ENCODE measurements at places on chromosomes 4 and X.
A peak's percentile ranks its signal among the peaks of the same experiment; 100 is the strongest.

DNA sequence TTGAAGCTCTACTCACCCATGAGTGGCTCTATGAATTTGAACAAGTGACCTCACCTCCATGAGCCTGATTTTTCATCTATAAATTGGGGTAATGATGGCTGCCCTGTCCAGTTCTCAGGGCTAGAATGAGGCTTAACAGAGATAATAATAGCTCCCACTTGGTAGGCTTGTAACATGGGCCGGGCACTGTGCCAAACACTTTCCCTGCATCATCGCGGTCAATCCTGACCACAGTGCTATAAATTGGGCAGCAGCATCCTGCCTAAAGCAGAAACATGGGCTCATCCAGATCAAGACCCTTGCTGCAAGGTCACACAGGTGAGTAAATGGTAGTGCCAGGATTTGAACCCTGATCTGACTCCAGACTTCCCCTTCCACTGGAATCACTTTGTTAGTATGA, 12.8 kb downstream of the APLN start:
- DNase-seq = no peak

DNA sequence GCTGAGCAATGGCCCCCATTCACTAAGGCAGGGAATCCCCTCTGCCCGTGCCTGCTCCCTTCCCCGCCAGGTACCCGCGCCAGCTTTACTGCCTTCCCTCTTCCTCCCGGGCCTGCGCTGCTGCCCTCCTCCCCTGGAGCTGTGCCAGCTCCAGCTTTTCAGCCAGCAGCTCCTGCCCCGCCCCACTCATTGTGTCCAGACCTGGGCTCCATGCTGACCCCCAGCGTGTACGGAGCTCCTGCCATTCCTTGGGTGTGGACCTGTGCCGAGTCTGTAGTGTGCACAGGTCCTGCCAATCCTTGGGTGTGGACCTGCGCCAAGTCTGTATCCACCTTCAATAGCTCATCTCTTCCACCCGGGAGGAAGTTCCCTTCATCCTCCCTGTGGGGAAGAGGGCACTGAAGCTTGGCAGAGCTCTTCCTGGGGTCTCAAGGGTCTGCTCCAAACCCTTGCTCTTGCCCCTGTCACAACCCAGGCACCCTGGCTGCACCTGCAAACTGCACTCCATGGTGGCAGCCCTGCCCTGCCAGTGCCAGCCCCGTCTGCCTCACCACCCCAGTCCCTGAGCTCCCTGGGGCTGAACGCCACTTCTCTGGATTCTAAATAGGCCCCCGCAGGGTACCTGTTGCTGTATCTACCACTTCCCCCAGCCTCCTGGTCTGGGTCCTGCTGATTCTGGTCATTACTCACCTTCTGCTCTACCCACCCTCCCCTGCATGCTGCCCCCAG, 63.9 kb downstream of the TRMT44 start:
- no peak for DNase-seq

DNA sequence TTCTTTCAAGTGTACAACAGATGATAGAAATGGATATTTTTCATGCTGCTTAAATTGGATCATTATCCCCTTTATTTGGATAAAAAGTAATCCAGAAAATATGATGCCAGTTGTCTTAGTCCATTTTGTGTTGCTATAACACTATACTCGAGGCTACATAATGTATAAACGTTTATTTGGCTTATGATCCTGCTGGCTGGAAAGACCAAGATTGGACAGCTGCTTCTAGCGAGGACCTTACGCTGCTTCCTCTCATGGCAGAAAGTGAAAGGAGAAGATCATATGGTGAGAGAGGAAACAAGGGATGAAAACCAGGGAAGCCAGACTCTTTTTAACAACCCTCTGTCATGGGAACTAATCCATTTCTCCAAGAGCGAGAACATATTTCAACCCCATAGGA, 102.7 kb downstream of the TRAM1L1 start:
- no peak for DNase-seq

- DNase-seq = no peak
These were observed 490.6 kb downstream of the IL15 start for GRCh38 chr4:142126890-142127497.

GRCh38 chr4:155995069-155995468, 41.4 kb upstream of the CTSO start:
- no peak for DNase-seq

- no peak for DNase-seq
These were observed 12.1 kb downstream of the LAMP2 start for GRCh38 chrX:120456973-120457372.

DNA sequence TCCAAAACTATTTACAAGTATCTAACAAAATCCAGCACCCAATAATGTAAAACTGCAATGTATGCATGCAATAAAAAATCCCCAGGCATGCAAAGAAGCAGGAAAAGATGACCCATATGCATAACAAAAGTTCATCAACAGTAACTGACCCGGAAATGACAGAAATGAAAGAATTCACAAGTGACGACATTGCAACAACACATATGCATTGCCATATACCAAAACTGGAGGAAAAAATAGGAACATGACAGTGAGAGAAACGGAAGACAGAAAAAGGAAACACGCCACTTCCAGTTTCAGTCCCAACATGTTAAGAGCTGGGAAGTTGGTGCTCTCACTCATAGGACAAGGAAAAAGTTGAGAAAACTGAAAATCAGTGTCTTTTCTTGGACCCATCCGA, 154.6 kb downstream of the EVC2 start:
- no peak for DNase-seq

- no peak for DNase-seq
These were observed 211.8 kb upstream of the PSAPL1 start for GRCh38 chr4:7646384-7647061.

- DNase-seq = no peak
These were observed 24.4 kb downstream of the ADGRL3 start for GRCh38 chr4:61224573-61224972.

DNA sequence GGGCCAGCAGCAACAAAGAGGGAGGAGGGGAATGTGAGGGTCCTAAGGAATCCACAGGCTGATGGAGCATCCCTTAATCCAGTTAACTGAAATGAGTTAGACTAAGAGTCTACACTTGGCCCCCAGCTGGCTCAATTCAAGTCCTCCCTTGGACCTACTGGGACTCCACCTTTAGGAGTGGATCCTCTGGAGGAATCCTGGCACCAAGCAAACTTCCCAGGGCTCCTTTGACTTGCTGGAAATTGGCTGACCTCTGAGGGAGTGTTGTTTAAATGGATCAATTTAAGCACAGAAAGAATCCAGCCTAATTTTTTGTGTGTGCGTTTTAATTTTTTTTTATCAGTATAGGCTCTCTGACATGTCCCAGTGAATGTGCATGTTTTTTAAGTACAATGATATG, 114.7 kb downstream of the SHROOM3 start:
- DNase-seq = no peak

- peak; percentile 2 for DNase-seq
These were observed 73.8 kb upstream of the FREM3 start for GRCh38 chr4:143773998-143774895.

DNA sequence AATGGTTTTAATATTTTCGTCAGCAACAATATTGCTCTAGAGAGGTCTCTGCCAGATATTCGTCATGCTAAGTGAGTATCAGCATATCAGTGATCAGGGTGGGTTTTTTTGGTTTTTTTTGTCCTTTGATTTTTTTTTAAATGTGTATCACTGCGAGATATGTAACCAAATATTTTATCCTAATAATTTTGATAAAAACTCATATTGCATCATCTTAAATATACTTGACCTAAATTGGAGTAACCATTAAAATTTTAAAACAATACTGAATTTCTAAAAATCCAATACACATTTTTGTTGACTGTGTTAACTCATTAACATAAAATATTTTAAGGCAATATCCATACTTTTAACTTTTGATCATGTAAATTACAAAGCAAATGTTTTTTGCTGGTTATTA, 498.5 kb downstream of the GALNTL6 start:
- no peak for DNase-seq

DNA sequence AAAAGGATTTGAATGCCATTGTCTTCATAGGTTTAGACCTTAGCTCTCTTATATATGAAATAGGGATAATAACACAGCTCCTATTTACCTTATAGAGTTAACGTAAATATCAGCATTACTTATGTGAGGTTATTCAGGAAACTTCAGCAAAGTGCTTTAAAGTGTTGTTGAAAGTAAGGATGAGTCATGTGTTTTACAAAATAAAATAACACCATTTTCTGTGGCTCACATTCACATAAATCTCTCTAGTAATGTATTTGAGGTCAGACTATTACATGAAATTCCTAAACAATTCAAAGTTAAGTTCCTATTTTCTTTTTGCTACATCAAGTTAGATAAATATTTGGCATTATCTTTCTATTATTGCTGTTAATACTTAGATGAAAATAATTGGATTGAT, 2.9 kb downstream of the GNRHR start:
- no peak for DNase-seq

DNA sequence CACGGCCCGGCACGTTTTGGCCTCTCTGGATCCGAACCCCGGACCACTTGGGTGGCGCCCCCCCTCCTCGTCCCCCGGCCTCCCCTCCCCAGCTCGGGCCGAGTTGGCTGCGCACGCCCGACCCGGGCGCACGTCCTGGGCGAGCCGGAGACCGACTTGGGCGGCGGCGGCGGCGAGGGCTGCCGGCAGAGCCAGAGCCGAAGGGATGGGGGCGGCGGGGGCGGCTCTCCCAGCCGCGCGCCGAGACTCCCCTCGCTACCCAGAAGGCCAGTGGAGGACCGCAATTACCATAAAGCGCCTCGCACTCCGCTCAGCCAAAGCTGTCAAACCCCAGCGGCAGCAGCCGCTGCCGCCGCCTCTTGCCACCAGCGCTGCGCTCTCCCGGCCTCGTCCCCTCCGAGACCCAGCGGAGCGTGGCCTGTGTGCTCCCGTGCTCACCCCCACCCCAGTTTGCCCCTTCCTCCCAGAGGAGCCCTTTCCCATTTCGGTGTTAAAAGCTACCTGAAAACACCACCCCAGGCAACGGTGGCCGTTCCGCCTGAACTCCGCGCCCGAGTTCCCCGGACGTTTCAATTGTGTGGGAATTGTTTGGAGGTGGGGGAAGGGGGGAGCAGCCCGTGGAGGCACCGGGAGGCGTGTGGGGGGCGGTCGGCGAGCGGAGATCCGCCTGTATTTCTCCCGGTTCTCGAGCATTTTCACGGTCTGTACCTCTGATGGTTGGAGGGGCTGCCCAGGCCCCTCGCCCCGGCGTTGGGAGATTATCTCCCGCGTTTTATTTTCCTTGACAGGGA, 701 bp upstream of the BCOR start:
- DNase-seq = no peak

DNA sequence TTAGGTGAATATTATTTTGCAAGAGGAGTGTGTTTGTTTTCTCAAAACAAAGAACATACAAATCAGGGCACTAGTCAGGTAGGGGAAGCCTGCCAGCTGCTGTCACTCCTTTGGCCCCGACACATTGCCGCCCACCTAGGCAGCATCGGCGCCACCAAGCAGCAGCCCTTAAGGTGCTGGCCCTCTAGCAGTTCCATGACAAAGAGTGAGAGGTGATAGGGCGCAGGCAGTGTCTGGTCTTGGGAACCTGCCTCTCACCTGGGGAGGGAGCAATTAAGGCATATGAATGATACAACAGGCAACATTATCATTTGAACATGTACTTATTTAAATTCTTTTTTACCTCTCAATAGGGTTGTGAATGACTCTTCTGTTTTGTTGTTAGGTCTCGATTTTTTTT, 135.1 kb downstream of the PLS3 start:
- no peak for DNase-seq

- DNase-seq = no peak
These were observed 306.1 kb downstream of the BCOR start for GRCh38 chrX:39791691-39792090.

- DNase-seq = no peak
These were observed 155.8 kb downstream of the TSPAN5 start for GRCh38 chr4:98502624-98503023.

DNA sequence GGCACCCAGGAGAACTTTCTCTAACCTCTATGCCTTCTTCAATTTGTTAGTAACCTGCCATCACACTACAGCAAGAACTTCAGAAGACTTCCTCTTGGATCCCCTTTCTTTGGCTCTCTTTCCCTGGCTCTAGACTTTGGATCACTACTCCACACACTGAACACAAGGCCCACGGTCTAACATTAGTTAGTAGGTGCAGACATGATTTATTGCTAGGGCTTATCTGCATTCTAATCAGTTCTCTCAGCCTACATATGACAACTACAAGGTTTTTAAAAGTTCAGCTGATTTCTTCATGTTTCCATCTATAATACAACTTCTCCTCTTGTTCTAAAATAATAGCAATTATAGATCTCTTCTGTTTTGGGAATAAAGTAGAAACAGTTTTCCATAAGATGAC, 209.1 kb upstream of the ANXA10 start:
- no peak for DNase-seq

- no peak for DNase-seq
These were observed 372.8 kb downstream of the KLHL4 start for GRCh38 chrX:87890437-87890836.

DNA sequence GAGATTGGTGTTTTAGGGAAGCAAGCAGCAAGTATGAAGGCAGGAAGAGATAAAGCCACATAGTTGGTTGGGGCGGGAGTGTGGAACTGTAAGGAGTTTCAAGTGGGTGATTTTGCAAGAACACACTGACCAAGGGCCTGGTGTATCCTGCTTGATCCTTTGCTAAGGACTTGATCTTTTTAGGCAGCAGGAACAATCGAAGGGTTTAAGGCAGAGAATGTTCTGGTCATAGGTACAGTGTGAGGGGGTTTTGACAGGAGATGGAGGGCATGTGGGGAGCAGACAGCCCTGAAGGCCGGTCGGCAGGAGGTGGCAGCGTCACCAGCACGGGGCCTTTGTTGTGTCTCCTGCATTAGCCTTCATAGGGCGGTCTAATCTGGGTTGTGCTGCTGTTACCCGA, 54.7 kb downstream of the FAM193A start:
- DNase-seq = no peak

GRCh38 chr4:2924286-2924685, 38.9 kb downstream of the NOP14 start:
- no peak for DNase-seq

DNA sequence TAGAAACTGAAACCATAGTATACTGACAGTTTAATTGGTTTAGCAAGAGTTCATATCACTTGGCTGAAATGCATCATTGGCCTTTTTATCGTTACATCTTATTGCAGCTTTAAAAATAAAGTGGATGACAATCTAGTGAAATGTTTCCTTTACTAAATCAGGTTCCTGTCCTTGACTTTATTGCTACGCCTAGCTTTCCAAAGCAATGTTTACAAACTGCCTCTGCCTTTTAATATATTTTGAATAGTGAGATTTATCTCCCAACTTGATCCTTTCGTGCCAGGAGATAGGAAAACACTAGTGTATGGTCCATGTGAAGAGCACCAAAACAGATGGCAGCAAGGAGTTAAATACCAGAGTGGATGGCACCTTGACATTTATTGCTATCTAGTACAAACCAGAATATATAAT, 67.0 kb downstream of the GPC3 start:
- no peak for DNase-seq

All from HuH-7.5 (cell line).